NCI-H1048 (cell line): ENCODE measurements at places on chromosomes 12 and 14.

DNA sequence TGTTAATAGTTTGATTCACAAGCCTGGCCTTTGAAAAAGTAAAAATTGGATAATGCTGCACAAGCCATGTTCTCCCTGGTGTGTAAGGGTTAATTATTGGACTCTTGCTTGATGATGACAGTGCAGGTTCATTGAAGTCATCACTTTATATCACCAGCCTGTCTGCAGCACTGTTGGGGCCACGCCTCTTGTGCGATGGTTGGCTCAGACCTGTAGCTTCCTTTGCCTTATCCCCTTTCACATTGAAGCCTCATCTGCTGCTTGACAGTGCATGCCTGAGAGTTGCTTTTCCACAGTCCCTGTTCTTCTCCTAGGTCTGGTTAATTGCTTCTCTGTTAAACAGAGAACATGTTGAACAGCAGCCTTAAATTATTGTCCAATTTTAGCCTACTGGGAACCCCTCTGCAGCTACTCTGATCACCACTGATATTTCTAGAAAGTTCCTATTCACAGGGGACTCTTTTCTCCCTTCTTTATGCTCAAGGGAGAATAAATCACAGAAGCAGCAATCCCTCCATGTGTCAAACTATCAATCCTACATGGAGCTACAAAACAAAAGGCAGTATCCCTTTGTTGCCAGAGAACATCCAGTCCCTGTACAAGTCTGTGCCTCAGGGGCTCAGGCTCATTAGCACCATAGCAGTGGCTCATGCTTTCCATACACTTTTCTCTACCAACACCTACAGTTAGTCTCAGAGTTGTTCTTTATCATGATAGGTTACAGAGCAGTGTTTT, 322.1 kb downstream of the RGS6 start:
- DNase-seq = no peak

DNA sequence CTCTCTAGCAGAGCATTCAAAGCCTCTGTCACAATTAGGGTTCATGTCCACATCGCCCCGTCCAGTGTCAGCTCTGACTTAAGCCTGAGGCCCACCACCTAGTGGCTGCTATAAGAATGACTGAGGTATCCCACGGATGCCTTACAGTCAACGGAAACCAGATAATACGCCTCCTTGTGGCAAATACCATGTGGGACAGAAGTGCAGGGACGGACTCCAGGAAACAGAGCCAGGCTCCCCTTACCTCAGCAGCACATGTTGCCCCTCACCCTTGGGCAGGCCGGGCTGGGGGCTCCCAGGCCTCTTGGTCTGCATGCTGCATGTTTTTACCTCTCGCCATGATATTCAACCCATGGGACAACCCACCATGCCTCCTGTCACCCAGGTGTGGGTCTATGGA, 86.3 kb downstream of the VWF start:
- peak; percentile 36 for DNase-seq

- DNase-seq = no peak
These were observed 142.8 kb upstream of the AMIGO2 start for GRCh38 chr12:47222520-47223030.

DNA sequence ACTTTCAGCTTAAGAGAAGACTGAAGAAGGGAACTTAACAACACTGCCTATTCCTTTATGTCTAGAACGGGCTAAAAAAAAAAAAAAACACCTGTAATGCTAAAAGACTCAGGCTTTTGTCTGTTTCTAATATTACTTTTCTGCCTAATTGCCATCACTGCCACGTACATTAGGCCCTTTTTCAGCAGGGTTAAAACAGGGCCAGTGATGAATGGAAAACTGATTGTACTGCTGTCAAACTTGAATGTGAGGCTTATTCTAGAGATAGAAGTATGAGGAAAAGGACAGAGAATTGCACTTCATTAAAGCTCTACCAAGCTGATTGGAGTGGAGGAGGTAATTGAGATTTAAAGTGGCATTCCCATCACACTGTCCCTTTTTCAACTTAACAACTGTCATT, 535.8 kb downstream of the PRKD1 start:
- no peak for DNase-seq

DNA sequence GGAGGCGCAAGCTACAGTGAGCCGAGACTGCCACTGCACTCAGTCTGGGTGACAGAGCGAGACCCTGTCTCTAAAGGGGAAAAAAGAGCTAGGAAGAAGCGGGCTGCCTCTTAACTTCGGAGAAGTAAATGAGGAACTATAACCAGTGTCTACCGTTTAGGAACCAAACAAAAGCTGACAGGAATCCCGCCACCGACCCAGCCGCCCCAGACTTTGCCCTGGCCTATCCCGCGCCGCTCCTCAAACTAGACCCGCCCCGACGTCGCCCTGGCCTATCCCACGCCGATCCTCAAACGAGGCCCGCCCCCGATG, 568 bp upstream of the SIVA1 start:
- DNase-seq = no peak

DNA sequence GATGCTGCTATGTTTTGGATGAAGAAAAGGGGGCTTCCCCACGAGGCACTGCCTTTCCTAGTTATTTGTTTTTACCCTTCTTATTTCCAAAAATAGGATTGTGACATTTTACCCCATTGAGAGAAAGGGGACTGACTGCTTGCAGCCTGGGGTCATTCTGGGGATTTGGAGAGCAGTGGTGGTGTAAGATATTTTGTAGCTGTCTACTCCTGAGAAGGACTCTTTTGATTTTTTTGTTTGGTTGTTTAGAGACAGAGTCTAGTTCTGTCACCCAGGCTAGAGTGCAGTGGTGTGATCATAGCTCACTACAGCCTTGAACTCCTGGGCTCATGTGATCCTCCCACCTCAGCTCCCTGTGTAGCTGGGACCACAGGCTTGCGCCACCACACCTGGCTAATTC, 78.9 kb downstream of the FOXN4 start:
- no peak for DNase-seq

DNA sequence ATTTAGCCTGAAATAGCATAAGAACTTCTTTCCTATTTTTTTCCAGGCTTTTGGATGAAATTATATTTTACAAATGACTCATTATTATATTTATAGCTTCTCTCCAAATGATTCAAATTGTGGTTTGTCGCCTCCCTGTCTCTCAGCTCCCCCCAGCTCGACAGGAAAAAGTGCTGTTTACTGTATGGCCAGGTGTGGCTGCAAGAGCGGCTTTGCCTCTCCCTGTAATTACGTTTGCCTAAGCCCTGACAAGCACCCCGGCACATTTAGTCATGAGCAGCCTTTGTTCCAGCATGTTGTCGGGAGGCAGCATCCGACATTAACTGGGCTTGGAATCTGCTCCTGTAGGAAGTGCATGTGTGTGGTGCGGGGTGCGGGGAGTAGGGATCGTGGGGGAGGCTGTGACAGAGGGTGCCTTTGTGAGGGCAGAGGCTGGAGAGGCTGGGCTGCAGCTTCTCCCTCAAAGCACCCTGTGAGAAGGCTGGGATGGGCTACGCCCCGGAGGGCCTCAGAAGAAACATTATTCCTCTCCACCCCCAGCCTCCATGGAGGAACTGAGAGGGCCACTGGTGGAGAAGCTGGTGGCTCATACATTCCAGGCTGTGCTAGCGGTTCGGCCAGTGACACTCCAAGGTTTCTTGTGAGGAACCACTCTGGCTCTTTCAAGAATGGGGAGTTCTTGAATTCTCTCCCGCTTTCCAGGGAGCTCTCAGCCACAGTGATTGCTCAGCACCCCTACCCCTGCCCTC, 42.1 kb upstream of the CTDSP2 start:
- DNase-seq = no peak

DNA sequence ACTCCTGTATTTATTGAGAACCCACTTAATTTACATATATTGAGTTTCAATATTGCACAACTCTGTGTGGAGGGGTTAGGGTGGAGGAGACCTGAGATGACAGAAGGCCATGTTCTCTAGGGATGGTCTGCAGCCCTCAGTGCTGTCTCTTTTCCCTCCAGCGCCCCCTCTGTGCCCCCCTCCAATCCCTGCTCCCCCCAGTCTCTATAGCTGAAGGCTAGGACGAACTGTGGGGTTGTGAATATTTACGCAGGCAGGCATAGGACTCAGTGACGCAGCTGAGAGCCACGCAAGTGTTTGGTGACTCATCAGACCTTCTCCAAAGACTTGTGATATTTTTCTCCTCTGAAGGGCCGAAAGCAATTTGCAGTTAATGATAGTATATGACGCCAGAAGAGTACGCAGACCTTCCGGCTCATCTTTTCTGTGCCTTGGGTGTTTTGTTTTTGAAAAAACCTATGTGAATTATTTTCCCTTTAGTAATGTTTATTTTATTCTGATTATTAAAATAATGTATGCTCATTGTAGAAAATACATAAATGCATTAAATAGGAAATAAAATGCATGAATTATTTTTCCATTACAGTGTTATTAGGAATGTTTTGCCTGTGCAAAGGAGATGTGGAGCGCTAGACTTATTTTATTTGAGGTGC, 85.3 kb downstream of the SLC25A47 start:
- DNase-seq = no peak

- DNase-seq = no peak
These were observed 217.4 kb upstream of the PWP1 start for GRCh38 chr12:107468182-107468581.

DNA sequence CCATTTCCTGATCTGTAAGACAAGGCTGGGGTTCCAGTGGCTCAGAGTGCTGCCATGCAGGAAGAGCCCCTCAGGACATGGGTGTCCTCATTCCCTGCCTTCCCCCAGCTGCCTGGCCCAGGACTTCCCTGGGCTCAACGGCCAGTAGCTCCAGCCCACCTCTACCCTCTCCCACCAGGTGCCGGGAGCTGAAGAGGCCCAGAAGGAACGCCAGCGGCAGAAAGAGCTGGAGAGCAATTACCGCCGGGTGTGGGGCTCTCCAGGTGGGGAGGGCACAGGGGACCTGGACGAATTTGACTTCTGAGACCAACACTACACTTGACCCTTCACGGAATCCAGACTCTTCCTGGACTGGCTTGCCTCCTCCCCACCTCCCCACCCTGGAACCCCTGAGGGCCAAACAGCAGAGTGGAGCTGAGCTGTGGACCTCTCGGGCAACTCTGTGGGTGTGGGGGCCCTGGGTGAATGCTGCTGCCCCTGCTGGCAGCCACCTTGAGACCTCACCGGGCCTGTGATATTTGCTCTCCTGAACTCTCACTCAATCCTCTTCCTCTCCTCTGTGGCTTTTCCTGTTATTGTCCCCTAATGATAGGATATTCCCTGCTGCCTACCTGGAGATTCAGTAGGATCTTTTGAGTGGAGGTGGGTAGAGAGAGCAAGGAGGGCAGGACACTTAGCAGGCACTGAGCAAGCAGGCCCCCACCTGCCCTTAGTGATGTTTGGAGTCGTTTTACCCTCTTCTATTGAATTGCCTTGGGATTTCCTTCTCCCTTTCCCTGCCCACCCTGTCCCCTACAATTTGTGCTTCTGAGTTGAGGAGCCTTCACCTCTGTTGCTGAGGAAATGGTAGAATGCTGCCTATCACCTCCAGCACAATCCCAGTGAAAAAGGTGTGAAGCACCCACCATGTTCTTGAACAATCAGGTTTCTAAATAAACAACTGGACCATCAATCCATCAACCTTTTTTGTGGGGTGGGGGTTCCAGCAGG, 17.6 kb downstream of the AGAP2 start:
- no peak for DNase-seq

GRCh38 chr14:33754261-33754660, 196.6 kb downstream of the EGLN3 start:
- DNase-seq = no peak

DNA sequence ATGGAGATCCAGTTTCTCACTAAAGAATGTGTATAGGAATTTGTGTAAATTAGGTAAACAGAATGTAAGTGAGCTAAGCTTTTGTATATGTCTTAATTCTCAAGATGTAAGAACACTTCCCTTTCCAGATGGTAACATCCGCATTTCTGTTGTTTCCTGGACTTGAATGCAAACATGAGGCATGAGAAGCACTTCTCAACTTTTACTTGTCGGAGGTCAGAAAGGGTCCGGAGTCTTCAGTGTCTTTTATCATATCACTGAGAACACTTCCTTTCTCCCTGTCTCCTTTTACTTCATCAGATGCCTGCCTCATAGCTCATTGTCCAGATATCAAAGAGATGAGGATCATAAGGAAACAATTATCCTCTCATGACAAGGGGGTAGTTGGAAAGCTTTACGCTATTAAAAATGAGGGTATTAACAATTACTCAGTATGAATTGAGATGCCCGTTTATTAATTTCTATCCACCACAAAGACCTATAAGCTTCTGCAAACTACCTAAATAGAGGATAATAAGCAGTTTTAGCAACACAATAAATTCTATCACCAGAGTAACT, 214.1 kb upstream of the FLRT2 start:
- no peak for DNase-seq

- no peak for DNase-seq
These were observed 1127.4 kb downstream of the LRFN5 start for GRCh38 chr14:42734041-42734440.

DNA sequence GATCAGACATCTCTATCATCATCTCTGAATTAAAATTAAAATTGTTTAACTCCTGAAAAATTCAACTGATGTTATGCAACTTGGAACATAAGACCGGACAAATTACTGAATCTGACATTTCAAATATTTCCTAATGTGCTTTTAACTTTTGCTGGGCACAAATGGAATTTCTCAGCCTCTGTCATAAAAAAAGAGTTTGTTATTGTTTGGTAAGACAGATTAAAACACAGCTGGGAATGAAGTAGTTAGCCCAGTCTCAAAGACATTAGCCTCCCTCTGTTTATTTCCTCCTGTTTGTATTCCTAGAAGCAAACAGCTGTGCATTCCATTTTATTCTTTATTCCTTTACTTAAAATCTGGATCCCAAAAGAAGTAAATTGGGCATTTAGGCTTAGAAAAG, 29.4 kb downstream of the PLEKHA5 start:
- DNase-seq = no peak

GRCh38 chr14:68908803-68909202, 70.3 kb downstream of the ACTN1 start:
- no peak for DNase-seq

- no peak for DNase-seq
These were observed 355.5 kb downstream of the BCL11B start for GRCh38 chr14:98916476-98916875.

DNA sequence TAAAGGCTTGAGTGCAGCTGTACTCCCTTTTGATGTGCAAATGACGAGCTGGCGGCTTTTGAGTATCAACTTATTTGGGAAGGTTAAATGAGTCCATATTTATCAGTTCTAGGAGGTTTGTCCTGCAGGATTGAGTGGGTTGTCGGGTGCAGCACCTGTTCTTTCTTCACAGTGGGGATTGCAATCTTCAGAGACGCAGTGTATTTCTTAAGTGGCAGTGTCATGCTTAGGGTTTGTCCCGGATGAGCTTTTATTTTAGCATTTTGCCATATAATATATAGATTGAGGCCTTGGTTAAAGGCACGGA, 1.2 kb downstream of the FUT8 start:
- DNase-seq = no peak

- DNase-seq = no peak
These were observed 322.4 kb upstream of the DCN start for GRCh38 chr12:91505006-91505405.

DNA sequence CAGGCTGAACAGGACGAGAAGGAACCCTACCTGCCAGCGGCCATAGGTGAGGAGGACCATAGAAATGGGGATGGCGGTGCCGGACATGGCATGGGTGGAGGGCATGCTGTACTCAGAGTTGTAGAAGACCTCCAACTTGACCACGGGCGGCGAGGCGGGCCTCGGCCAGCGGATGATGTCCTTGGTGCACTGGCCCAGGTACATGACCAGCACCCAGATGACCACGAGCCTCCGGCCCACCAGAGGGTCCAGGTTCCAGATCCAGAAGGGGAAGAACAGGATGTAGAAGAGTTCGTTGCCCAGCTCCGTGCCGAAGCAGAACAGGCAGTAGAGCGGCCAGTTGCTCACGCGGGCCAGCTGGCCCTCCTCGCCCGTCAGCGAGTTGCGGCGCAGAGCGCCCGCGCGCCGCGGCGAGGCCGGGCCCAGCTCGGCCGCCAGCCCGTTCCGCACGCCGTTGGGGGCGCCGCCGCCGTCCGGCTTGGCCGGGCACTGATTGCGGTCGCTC, 582 bp downstream of the SGPP1 start:
- DNase-seq = no peak
